AG08395 (cell line): ENCODE measurements at places on chromosomes 6 and 20.

GRCh38 chr6:7016226-7016625 lies 91.5 kb upstream of the RREB1 start:
- peak; percentile 29 for DNase-seq

GRCh38 chr20:48674461-48674860 lies 153.3 kb downstream of the PREX1 start:
- DNase-seq: no peak

DNA sequence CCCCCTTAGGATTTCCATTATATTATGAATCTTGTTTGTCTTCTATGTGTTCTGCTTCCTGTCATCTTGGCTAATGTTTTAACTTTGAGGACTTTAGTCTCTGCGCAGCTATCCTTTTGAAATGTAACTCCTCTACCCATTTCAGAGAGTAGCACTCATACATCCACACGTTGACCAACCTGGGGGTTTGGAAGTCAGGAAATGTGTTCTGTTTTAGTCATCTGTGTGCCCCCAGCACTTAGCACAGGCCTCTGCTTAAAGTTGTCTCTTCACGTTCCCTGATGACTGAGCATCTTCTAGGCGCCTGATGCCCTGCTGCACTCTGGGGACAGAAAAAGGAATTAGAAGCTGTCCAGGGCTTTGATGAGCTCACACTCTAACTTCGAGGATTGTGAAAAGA lies 47.9 kb downstream of the HMGN3 start:
- DNase-seq: no peak

- DNase-seq: no peak
Measured at GRCh38 chr6:137493218-137494038, 766 bp downstream of the OLIG3 start.

DNA sequence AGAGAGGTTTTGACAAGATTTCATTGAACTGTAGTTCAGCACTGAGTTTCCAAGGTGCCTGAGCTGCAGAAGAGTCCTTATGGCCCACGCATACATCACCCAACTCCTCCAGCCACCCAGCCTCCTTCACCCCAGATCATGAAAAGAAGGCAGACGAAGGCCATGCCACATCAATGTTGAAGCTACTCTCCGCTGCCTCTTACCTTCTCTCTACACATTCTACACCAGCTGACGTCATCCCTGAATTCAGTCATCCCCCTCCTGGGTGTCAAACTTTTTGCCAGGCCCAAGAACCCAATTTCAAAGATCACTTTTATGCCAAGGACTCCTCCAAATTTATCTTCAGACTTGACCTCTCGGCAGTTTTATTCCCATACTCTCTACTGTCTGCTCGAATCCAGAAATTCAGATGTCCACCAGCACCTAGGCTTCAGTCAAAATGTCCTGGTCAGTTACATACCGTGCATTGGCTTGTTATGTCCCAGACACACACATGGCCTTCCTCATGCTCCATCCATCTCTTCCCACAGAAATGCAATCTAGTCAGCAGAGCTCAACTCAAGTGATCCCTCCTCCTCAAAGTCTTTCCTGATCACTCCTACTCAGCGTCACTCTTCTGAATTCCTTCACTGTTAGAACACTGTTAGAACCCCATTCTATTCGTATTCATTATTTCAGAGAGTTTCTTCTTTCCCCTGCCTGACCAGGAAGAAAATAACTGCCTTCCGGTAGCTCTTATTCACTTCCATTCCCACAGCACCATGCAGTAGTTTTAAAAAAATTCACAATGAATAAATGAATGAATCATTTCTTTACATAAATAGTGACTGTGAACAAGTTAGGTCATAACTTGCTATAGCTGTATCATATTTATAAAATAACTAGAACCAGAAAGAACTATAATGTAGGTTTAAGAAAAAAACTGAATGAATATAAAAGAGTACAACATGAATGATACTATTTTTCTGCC lies 11.5 kb downstream of the ATXN1 start:
- no peak for DNase-seq

DNA sequence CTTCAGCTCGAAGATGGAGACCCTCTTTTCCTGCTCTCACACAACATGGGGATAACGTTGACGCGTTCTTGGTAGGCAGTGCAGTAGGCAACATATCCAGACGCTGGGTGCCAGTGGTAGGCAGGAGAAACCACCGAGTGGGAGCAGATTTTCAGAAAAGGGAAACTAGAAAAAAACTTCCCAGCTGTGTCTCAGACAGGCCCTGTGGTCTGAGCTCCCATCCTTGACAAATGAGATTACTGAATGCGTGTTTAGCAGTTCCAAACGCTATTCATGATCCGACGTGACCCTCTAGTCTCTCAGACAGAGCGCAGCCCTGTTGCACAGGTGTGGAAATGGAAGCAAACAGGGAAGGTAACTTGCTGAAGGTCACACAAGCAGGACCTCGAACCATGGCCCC lies 83.9 kb upstream of the DUSP22 start:
- DNase-seq: no peak
